ENCODE measurements at places on chromosomes 12 and 14.

DNA sequence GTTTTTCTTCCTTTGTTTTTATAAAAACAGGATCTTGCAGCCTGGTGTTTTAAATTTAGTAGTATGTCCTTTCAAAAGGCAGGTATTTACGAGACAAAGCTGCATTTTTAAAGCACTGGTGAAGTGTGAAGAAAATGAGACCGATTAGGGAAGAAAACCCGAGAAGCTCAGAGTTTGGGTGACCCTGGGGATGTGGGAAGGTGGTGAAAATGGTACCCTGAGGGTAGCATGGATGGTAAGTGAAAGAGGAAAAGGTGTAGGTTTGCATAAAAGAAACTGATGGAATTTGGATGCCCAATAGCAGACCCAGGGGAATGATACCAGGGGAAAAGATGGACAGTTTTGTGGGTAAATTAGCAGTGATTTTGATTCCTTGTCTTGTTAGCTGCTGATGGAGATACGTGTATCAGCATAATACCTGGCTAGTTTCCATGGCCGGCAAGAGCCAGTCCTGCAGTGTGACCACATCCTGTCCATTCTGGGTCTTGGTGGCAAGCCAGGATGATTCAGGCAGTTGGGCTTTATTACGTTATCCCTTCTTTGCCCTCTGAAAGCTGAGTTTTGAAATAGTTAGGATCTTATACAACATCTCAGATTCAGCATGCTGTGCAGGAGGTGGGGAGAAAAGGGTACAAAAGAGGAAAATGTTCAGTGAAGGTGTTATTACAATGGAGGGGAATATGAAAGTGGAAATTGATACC lies 8.9 kb downstream of the BICD1 start:
- no peaks in the 10 kb centered on the region for H3K27me3 ChIP-seq
- no peak overlapping the region for H3K27ac ChIP-seq
- no peaks in the 10 kb centered on the region for H3K4me1 ChIP-seq
- peaks cover 4% of the 10 kb centered on the region for H3K36me3 ChIP-seq
- H3K4me3 ChIP-seq: no peak overlapping the region
- no peak for DNase-seq

DNA sequence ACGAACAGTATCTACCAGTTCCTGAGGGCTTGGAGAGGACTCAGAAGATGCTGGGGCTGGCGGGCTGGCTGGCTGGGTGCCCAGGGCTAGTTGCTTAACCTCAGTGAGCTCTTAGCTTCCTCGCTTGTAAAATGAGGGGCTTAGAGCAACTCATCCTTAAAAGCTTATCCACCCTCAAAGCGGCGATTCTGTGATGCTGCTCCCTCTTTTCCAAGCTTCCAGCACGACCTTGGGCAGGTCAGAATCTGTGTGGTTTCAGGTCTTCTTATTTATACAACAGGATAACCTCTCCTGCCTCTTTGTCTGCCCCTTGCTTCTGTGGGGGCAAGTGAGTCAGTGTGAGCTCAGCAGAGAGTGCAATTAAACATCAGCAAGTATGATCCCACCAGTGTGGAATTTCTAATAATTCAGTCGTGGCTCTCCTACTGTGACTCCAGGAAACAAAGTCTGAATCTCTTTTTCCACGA lies 281.8 kb downstream of the KSR2 start:
- no peak overlapping the region for H3K27ac ChIP-seq
- H3K4me1 ChIP-seq: no peaks in the 10 kb centered on the region
- no peaks in the 10 kb centered on the region for H3K36me3 ChIP-seq
- H3K4me3 ChIP-seq: no peak overlapping the region

- no peak for DNase-seq
- peaks cover 80% of the 10 kb centered on the region for H3K4me1 ChIP-seq
- no peaks in the 10 kb centered on the region for H3K27me3 ChIP-seq
- H3K4me3 ChIP-seq: peak overlapping the region; percentile 61
- peak overlapping the region; percentile 95 for H3K27ac ChIP-seq
Observed at GRCh38 chr14:49999826-50000379, 107.0 kb downstream of the ARF6 start.

GRCh38 chr12:48815126-48816110 lies 2.9 kb upstream of the CACNB3 start:
- DNase-seq: peak; percentile 16
- no peaks in the 10 kb centered on the region for H3K27me3 ChIP-seq
- H3K36me3 ChIP-seq: no peaks in the 10 kb centered on the region
- no peak overlapping the region for H3K27ac ChIP-seq

DNA sequence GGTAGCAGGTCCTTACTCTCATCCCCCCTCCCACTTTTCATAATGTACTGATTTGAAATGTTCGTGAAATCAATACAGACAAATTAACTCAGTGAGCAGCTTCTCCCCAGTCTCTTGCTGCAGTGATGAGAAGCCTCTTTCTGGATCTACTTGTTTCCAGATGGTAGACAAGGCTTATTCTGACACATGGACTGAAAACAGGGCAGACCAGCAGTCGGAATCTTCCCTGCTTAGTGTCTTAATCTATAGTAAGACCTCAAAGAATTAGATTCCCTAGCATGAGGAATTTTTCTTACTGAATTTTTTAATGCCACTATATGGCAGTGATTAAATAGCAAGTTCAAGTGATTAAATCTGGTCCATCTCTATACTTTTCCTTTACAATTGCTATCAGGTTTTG lies 120.1 kb downstream of the RGS6 start:
- H3K27me3 ChIP-seq: no peaks in the 10 kb centered on the region
- no peaks in the 10 kb centered on the region for H3K36me3 ChIP-seq
- no peak overlapping the region for H3K4me3 ChIP-seq

DNA sequence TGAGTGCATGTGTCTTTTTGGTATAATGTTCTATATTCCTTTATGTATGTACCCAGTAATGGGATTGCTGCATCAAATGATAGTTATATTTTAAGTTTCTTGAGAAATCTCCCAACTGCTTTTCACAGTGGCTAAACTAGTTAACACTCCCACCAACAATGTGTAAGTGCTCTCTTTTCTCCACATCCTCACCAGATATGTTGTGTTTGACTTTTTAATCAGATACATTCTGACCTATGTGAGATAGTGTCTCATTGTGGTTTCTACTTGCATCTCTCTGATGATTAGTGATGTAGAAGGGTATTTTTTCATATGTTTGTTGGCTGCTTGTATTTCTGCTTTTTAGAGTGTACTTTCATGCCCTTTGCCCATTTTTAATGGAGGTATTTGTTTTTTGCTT lies 62.8 kb upstream of the ALG10B start:
- H3K36me3 ChIP-seq: no peaks in the 10 kb centered on the region
- H3K4me1 ChIP-seq: no peaks in the 10 kb centered on the region
- DNase-seq: no peak
- no peak overlapping the region for H3K27ac ChIP-seq

DNA sequence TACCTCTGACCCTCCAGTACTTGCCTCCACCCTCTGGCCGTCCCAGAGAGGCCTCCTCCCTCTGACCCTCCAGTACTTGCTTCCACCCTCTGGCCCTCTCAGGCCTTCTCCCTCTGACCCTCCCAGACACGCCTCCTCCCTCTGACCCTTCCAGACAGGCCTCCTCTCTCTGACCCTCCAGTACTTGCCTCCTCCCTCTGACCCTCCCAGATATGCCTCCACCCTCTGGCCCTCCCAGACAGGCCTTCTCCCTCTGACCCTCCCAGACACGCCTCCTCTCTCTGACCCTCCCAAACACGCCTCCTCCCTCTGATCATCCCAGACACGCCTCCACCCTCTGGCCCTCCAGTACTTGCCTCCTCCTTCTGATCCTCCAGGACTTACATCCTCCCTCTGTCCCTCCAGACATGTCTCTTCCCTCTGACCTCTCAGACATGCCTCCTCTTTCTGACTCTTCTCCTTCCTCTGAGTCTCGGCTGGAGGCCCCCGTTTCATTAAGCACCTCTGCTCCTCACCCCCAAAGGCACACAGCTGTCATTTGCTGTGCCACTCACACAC lies 71.9 kb downstream of the PHETA1 start:
- H3K4me3 ChIP-seq: no peak overlapping the region
- no peak overlapping the region for H3K27ac ChIP-seq
- no peaks in the 10 kb centered on the region for H3K36me3 ChIP-seq
- H3K4me1 ChIP-seq: no peaks in the 10 kb centered on the region
- H3K27me3 ChIP-seq: no peaks in the 10 kb centered on the region
- no peak for DNase-seq

- no peak for DNase-seq
- no peaks in the 10 kb centered on the region for H3K4me1 ChIP-seq
- no peaks in the 10 kb centered on the region for H3K36me3 ChIP-seq
- no peaks in the 10 kb centered on the region for H3K27me3 ChIP-seq
- H3K4me3 ChIP-seq: no peak overlapping the region
- H3K27ac ChIP-seq: no peak overlapping the region
Observed at GRCh38 chr12:131239384-131240094, 285.8 kb downstream of the ADGRD1 start.

GRCh38 chr14:65137648-65138307 lies 35.5 kb upstream of the MAX start:
- no peak for DNase-seq
- no peaks in the 10 kb centered on the region for H3K4me1 ChIP-seq
- no peaks in the 10 kb centered on the region for H3K36me3 ChIP-seq
- H3K4me3 ChIP-seq: no peak overlapping the region
- H3K27ac ChIP-seq: no peak overlapping the region

DNA sequence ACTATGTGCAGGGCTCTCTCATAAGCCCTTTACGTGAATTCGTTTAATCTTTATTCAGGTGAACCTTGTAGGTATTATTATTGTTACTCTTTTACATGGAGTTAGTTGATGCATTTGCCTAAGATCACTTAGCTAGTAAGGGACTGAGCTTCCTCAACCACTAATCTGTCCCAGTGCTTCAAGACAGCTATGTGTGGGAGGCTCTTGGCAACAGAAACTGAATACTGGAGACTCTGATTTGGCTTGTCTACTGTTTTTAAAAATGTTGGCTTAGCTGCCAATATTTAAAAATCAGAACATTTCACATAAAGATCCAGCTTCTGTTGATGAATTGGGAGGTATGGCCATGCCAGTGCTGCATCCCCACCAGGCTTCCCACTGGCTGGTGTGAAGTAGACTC lies 6.8 kb downstream of the KNTC1 start:
- H3K4me1 ChIP-seq: no peaks in the 10 kb centered on the region
- H3K27ac ChIP-seq: no peak overlapping the region
- no peak overlapping the region for H3K4me3 ChIP-seq
- H3K27me3 ChIP-seq: no peaks in the 10 kb centered on the region
- no peak for DNase-seq
- H3K36me3 ChIP-seq: peaks cover 18% of the 10 kb centered on the region

DNA sequence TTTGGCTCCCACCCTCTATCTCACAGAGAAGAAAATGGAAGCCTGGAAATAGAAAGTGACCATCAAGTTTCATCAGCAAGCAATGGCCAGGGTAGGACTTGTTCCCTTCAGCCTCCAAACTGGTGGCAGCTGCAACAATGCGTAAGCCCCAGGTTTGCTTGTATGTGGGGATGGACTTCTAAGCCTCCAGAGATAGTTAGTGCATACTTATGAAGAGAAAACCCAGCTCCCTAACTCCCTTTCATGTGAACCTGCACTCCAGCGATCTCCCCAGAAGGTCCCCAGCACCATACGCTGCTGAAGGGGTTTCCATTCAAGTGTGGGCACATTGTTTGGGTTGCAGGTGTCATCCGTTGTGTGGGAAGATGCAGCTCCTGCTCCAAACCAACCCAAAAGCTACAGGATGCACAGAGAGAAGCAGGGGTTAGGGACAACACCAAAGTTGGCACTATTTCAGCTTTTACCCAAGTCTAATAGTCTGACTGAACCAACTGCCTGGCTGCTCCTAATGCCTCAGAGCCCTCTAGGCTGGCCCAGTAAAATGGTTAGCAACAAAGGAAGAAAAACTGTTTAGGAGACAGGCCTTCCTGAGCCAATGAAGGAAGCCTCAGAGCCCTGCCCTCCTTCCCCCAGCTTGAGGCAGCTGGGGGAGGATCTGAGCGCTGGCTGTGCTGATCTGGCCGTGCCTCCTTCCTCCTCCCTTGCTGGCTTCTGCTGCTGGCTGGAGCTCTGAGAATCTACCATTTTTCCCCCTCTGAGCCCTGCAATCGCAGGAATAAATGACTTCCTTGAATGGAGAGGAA lies 12.3 kb downstream of the ZFP36L1 start:
- no peaks in the 10 kb centered on the region for H3K27me3 ChIP-seq
- peak overlapping the region; percentile 58 for H3K27ac ChIP-seq
- H3K4me3 ChIP-seq: peak overlapping the region; percentile 44
- H3K36me3 ChIP-seq: no peaks in the 10 kb centered on the region
- peak; percentile 65 for DNase-seq

DNA sequence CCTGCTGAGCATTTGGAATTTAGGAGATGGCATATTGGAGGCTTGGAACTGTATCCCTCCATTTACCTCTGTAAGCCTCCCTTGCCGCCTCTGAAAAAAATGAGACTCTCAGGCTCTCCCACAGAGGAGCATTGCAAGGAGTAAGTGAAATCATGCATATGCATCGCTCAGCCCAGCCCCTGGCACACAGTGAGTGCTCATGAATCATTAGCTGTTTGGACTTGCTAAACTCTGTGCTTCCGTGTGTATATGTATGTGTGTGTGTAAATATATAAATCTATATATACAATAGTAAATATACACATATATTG lies 17.1 kb upstream of the TBX3 start:
- no peak overlapping the region for H3K4me3 ChIP-seq
- no peak overlapping the region for H3K27ac ChIP-seq
- no peaks in the 10 kb centered on the region for H3K36me3 ChIP-seq
- no peak for DNase-seq
- H3K27me3 ChIP-seq: peaks cover 67% of the 10 kb centered on the region

- H3K27ac ChIP-seq: no peak overlapping the region
- no peaks in the 10 kb centered on the region for H3K27me3 ChIP-seq
- H3K4me3 ChIP-seq: no peak overlapping the region
Observed at GRCh38 chr14:68308726-68309520, 483.9 kb downstream of the ZFP36L1 start.

GRCh38 chr12:120579179-120579578 lies 2.0 kb downstream of the POP5 start:
- peaks cover 51% of the 10 kb centered on the region for H3K36me3 ChIP-seq
- no peaks in the 10 kb centered on the region for H3K27me3 ChIP-seq
- H3K4me3 ChIP-seq: no peak overlapping the region
- peaks cover 25% of the 10 kb centered on the region for H3K4me1 ChIP-seq
- no peak overlapping the region for H3K27ac ChIP-seq
- DNase-seq: no peak

DNA sequence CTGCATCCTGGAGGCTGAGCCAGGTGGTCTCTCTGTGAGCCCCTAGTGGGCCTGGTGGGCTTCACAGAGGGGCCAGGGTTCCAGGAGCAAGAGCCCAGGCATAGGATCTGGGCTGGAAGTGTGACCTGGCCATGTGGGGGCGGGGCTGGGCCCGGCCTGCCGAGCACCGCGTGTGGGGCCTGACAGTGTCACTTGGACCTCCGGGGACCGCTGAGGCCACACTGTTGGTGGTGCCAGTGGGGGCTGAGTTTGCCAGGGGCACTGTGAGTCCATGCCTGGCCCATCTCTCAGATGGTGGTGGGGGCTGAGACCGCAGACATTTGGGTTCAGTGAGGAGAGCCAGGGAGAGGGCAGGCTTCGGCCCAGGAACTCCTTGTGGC lies 5.2 kb downstream of the FBRSL1 start:
- no peak for DNase-seq
- H3K36me3 ChIP-seq: peaks cover 13% of the 10 kb centered on the region
- H3K27ac ChIP-seq: no peak overlapping the region
- H3K27me3 ChIP-seq: no peaks in the 10 kb centered on the region
